ENCODE measurements at places on chromosomes 16 and 17. TPM values are rescaled to one million over a fixed set of nuclear protein-coding genes. Genes with fewer than 3 reads are reported as not detected.

The CA4 gene
- not detected for total RNA-seq

The TBC1D24 gene
- 16.7 TPM for total RNA-seq

The ABCC11 gene
- total RNA-seq: under 0.01 TPM

The CBLN1 gene
- 0.22 TPM for total RNA-seq

The ZFP90 gene
- 21.9 TPM for total RNA-seq

The TLCD3A gene
- total RNA-seq: 19.8 TPM

The OSGIN1 gene
- 6.1 TPM for total RNA-seq

The MFSD6L gene
- not detected for total RNA-seq

The SLC38A8 gene
- not detected for total RNA-seq

The TSPAN10 gene
- 0.14 TPM for total RNA-seq

The PIK3R6 gene
- not detected for total RNA-seq

The PERCC1 gene
- not detected for total RNA-seq

The BICDL2 gene
- not detected for total RNA-seq

The C16orf89 gene
- total RNA-seq: not detected

The OTOP2 gene
- not detected for total RNA-seq

The TSNAXIP1 gene
- 0.14 TPM for total RNA-seq

The FBXW10 gene
- total RNA-seq: not detected

The PLCG2 gene
- 9.4 TPM for total RNA-seq

The KIF1C gene
- 86.4 TPM for total RNA-seq

The CBX2 gene
- 12.7 TPM for total RNA-seq

The RNF222 gene
- not detected for total RNA-seq

The TRIM72 gene
- not detected for total RNA-seq

The NOG gene
- total RNA-seq: 6.8 TPM

The LMF1 gene
- 13.4 TPM for total RNA-seq

The TIGD7 gene
- total RNA-seq: 3.6 TPM

The PDIA2 gene
- 0.29 TPM for total RNA-seq

The AHSP gene
- not detected for total RNA-seq

The TBC1D3C gene
- not detected for total RNA-seq

The MYH8 gene
- not detected for total RNA-seq

The KIF19 gene
- 3.6 TPM for total RNA-seq

The TEX19 gene
- total RNA-seq: 0.07 TPM

The CRYM gene
- total RNA-seq: not detected

The ADAP2 gene
- total RNA-seq: 0.27 TPM

The SULT1A2 gene
- 0.36 TPM for total RNA-seq

The KRT12 gene
- total RNA-seq: not detected

The TEDC2 gene
- total RNA-seq: 11.6 TPM

The GJD3 gene
- not detected for total RNA-seq

The OR1A1 gene
- not detected for total RNA-seq

The LGALS9B gene
- total RNA-seq: not detected

The SLC35G6 gene
- not detected for total RNA-seq

The KRTAP1-1 gene
- not detected for total RNA-seq

The TRAPPC1 gene
- total RNA-seq: 46.4 TPM

The NKD1 gene
- under 0.01 TPM for total RNA-seq

The CAVIN1 gene
- total RNA-seq: 947 TPM

The KRT20 gene
- not detected for total RNA-seq

The MYCBPAP gene
- 0.53 TPM for total RNA-seq

The LDHD gene
- total RNA-seq: 0.80 TPM

The TBC1D3B gene
- 1.1 TPM for total RNA-seq

The KRTAP16-1 gene
- not detected for total RNA-seq

The COQ9 gene
- total RNA-seq: 45.7 TPM

The PTGES3L gene
- total RNA-seq: 0.27 TPM

The EIF3C gene
- 150 TPM for total RNA-seq

The SOX15 gene
- total RNA-seq: not detected

The TMEM219 gene
- 59.8 TPM for total RNA-seq

The CDRT15 gene
- not detected for total RNA-seq

The KRTAP9-8 gene
- not detected for total RNA-seq

The PIK3R5 gene
- not detected for total RNA-seq

The TMEM106A gene
- 6.5 TPM for total RNA-seq
